ENCODE measurements at places on chromosomes 1 and 21. TPM values are rescaled to one million over a fixed set of nuclear protein-coding genes. Genes with fewer than 3 reads are reported as not detected.
A peak's percentile ranks its signal among the peaks of the same experiment; 100 is the strongest.

- no peak for DNase-seq
Measured at GRCh38 chr1:63051886-63052285, 268.0 kb downstream of the ATG4C start.

GRCh38 chr21:35048183-35048601 is 910 bp downstream of the RUNX1 start:
- no peak for DNase-seq

GRCh38 chr1:181251001-181251712 is 162.7 kb downstream of the IER5 start:
- DNase-seq: no peak

GRCh38 chr21:42341776-42342542 is 8.8 kb downstream of the TFF2 start:
- DNase-seq: no peak

UQCRH gene
- polyA plus RNA-seq: 473 TPM

- DNase-seq: no peak
Measured at GRCh38 chr1:207605444-207606361, 39.2 kb upstream of the CR1L start.

GRCh38 chr21:42165901-42166300 is 53.0 kb upstream of the ABCG1 start:
- DNase-seq: no peak

DNA sequence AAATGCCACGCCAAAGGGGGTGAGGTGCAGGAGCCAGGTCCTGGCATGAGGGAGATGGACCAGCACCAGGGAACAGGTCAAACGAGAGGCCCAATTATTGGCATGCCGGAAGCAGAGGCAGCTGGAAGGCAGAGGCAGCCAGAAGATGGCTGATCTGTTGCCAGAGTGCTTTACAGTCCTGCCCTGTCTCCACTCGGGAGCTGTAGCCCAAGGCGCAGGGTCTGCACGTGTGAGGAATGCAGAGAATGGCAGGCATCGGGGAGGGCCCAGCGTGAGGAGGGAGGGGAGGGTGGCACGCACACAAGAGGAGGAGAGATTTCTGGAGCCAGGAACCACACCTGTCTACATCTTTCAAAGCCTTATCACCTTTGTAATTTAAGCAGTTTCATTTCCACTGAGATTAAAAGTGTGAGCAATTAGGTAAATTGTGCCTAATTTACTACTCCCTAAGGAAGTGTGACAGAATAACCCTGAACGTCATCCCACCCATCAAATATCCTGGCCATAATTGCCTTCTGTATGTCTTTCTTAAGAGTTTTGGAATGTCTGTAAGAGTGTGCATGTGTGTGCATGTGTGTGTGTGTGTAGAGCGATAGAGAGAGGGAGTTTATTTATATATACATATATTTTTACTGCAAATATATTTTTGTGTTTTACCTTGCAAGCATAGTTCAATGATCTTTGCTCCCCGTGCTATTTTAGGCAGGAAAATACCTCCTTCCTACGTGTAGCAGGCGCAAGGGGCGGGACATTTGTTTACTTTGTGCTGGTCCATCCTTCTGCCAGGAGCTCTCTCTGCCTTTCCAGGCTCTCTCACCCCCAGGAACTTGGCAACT is 125.5 kb upstream of the SERBP1 start:
- no peak for DNase-seq

DNA sequence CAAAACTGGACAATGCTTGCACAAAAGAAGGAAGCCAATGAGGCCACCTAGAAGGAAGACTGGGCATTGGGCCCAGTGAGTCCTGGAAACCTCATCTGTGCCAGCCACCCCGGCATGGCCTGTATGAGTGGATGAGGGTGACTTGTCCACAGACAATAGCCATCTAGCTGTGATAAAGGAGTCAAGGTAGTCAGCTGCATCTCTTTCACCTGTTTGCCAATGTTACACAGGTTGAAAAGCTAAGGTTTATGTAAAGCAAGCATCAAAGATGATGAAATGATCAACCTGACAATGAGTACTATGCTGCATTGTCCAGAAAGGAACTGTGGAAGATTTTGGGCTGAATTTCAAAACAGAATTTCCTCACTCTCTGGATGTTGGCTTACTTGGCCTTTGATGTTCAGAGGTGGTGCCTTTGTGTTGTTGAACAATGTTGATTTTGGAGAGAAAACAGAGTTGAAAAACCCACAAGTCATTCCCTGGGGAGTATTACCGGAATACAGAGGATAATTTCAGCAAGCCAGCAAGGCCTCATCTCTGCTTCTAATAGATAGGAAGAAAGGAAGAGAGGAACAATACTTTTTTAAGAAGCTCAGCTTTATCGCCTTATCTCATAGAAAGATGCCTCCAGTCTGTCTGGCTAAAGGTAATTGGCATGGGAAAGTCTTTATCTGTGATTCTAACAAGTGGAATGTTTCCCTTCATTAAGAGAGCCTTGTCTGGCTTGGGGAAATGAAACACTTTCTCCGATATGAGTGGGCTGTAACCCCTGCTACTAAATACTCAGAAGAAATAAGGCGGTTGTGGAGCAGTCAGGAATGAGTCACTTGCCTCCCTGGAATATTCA is 11.4 kb upstream of the SELE start:
- DNase-seq: no peak

DOP1B gene
- 5.4 TPM for polyA plus RNA-seq

FAM89A gene
- 21.3 TPM for polyA plus RNA-seq

DNA sequence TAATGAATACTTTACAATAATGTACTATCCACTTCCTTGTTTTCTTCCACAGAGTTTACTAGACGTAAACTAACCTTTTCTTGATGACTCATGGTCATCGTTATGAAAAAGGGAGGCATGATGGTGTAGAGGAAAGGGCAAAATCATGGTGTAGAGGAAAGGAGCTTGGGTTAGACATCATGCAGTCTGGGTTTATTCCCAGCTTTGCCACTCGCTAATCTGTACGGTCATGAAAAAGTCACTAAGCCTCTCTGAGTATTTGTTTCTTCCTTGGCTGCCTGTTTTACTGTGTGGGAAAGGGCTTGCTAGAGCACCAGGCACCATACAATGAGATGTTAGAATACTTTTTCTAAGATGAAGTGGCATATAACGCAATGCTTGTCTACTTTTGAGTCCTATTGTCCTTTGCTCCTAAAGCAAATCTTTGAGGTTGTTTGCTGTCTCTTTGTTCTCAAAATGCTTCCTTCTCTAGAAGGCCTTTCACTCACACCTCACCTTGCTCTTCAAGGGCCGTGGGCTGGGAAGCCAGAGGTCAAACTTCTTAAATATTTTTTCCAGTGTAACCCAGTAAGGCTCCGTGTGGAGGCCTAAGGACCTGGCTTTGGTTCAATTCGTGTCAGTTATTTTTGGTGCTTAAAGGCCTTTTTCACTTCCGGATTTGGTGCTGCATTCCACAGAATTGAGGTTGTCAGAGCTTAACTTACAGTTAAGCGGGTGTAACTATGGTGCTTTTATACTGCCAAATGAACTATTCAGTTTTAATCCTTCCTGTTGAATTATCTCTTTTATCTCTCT is 9.9 kb upstream of the ETV3 start:
- DNase-seq: no peak

- DNase-seq: no peak
Measured at GRCh38 chr1:237232501-237232900, 190.5 kb downstream of the RYR2 start.

- DNase-seq: no peak
Measured at GRCh38 chr1:45718289-45718688, 30.3 kb downstream of the TMEM69 start.

DNA sequence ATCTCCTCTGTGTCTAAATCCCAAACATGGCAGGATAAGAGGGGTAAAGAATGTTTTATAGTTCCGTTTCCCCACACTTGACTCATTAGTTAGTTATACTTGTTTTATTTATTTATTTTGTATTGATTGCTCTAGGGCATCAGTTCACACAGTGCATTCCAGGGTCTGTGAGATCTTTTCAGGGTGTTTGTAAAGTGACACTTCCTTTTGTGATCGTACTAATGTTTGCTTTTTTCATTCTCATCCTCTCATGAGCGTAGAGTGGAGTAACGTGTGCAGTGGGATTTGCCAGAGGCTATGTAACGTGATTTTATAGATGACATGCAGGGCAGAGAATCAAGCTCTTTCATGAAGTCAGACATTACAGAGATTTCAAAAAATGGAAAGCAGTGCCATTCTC is 103.2 kb downstream of the SCCPDH start:
- no peak for DNase-seq

DNA sequence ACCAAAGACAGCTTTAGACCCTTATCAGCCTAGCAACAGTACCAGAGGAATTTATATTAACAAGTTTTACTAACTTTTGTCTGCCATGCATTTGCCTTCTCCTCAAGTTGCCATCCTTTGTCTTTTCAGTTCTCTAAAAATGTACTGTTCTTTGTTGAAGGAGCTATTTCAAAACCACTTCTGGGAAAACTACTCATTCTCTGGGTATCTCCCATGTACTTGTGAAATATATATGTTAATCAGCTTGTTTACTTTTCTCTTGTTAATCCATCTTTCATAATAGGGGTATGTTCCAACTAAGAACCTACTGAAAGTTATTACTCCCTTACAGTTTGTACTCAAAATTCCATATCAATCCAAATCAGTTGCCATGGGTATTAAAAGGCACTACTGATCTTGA is 16.3 kb downstream of the DPYD start:
- DNase-seq: no peak

GRCh38 chr1:21664806-21665588 is 4.2 kb downstream of the RAP1GAP start:
- DNase-seq: no peak

RPTN gene
- polyA plus RNA-seq: not detected

GRCh38 chr1:239098400-239099037 is 287.8 kb upstream of the CHRM3 start:
- DNase-seq: no peak

GRCh38 chr1:6199298-6200187 is at the start of gene RPL22:
Gene RPL22, minus strand, starts transcription at chr1:6199595. Its CDS starts 22 bp downstream, at chr1:6199573.
- DNase-seq: peak; percentile 98

- DNase-seq: no peak
Measured at GRCh38 chr1:179208681-179209477, 20.6 kb downstream of the ABL2 start.

ERICH3 gene
- polyA plus RNA-seq: 0.42 TPM

- DNase-seq: no peak
Measured at GRCh38 chr1:226029093-226029496, 30.0 kb upstream of the SDE2 start.

ZNF695 gene
- 3.5 TPM for polyA plus RNA-seq

SPRR3 gene
- polyA plus RNA-seq: not detected

- DNase-seq: no peak
Measured at GRCh38 chr1:52080014-52080415, 23.9 kb downstream of the BTF3L4 start.

GRCh38 chr1:4599521-4599920 is 54.9 kb upstream of the AJAP1 start:
- no peak for DNase-seq

GRCh38 chr1:147850737-147851136 is 51.9 kb upstream of the GJA8 start:
- no peak for DNase-seq

GRCh38 chr1:152481869-152482664 is 28.5 kb upstream of the LCE5A start:
- DNase-seq: no peak

DNA sequence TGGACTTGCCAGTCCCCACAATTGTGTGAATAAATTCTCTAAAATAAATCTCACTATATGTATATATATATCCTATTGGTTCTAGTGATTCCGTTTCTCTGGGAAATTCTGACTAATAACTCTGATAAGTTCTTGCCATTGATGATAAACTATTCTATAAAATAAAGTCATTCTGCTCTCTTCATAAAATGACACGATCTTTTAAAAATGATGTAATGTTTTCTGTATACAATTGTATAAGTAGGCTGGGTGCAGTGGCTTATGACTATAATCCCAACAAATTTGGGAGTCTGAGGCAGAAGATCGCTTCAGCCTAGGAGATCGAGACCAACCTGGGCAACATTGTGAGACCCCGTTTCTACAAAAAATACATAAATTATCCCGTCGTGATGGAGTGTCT is 541.0 kb upstream of the ADGRL4 start:
- no peak for DNase-seq

DNA sequence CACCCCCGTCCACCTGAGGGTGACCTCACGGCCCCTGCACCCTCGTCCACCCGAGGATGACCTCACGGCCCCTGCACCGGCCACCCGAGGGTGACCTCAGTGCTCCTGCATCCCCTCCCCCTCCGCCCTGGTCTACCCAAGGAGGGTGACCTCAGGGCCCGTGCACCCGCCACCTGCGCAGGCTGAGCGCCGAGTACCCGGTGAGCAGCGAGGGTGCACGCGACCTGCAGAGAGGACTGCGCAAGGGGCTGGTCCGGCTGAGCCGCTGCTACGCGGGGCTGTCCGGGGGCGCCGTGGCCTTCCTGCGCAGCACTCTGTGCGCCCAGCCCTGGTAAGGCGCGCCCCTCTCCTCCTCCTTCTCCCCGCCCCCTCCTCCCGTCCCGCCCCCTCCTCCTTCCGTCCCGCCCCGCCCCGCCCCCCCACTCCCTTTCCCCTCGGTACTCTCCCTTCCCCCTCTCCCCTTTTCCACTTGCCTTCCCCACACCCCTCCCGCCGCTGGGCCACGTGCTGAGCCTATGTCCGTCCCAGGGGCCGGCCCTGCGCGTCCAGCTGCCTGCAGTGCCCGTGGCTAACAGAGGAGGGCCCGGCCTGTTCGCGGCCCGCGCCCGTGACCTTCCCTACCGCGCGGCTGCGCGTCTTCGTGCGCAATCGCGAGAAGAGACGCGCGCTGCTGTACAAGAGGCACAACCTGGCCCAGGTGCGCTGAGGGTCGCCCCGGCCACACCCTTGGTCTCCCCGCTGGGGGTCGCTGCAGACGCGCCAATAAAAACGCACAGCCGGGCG is 28.4 kb downstream of the TRIM11 start:
- DNase-seq: peak; percentile 63

DNA sequence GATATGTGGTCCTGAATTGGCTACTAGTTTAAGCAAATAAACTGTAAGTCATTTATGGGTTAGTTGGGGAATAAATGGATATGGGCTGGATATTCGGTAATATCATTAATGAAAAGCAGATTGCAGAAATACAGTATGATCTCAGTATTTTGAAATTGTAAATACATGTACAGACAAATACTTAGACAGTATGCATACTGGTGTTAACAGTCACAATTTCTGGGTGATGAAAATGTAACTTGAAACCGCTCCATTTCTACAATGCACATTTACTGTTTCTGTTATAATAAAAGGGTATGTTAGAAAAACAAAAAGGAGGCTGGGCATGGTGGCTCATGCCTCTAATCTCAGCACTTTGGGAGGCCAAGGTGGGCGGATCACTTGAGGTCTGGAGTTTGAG is 28.0 kb downstream of the BLZF1 start:
- DNase-seq: no peak

GRCh38 chr1:168035345-168035744 is 98.5 kb upstream of the MPC2 start:
- DNase-seq: no peak

GRCh38 chr21:44681152-44681551 is 811 bp downstream of the KRTAP12-1 start:
- DNase-seq: no peak

All from right renal cortex interstitium (tissue), 3 donors.